ENCODE measurements at places on chromosomes 2 and 18.

DNA sequence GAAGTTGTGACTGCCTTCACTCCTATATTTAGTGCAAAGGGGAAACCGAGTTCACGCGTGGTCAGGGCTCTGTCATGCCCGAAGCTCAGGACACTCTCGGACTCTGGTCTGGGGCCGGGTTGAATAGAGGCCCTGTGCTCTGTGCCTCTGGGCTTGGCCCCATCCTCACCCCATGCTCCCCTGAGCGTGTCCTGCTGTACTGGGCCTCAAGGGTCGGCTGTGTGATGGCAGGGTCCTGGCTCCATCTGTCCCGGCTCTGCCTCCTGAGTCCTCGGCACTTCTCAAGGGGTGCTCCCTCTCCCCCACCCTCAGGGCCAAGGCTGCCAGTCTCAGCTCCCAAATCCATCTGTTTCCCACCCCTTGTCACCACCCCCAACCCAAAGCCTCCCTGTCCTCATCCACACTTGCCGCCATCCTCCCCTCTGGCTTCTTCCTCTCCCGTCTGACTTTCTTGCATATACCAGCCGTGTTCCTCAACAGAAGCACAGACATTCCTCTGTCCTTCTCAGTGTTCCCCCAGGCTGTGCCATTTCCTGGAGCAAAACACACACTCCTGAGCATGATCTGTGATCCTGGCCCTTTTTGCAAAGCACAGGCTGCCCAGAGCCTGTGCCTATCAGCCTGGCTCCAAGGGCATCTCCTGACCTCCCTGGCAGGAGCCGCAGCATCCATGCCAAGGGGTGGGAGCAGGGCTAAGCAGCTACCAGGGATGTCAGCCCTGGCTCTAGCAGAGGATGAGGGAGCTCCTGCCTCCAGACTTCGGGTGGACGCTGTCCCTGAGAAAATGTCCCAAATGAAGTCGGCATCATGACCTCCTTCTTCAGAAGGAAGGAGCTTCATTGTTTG is 64.2 kb upstream of the OTOS start:
- H3K36me3 ChIP-seq = no peaks in the 10 kb centered on the region
- peaks cover 12% of the 10 kb centered on the region for H3K4me1 ChIP-seq
- no peak overlapping the region for H3K4me3 ChIP-seq
- DNase-seq = no peak

DNA sequence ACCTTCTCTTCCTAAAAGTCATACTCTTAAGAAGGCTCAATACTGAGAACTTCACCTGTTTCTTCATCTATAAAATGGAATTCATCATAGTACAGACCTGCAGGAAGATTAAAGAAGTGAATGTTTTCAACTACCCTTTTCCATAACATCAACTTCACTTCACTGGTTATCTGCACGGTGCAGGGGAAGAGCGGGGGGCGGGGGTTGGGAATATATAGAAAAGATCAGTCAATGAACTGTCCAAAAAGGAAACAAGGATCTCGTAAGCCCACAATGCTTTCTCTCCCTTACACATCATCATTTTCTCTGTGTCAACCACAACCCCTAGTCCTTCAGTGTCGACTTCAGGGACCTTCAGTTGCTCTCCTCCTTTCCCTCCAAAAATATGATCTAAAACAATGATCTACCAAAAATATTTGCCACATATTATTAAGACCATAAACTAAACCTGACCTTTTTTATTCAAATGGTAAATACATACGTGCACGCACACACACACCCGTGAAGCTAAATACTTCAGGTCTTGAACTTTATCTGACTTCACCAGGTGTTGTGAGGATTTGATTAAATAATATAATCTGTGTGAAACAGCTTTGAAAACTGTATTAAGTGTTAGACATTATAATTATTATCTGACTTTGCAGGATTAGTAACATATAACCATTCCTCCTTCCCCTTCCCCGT is 4.9 kb downstream of the MBOAT2 start:
- DNase-seq = no peak
- H3K27me3 ChIP-seq = peaks cover 10% of the 10 kb centered on the region
- H3K4me3 ChIP-seq = no peak overlapping the region
- H3K36me3 ChIP-seq = no peaks in the 10 kb centered on the region

- H3K36me3 ChIP-seq = no peaks in the 10 kb centered on the region
- no peak overlapping the region for H3K27ac ChIP-seq
- H3K27me3 ChIP-seq = peaks cover 37% of the 10 kb centered on the region
- DNase-seq = no peak
These were observed 917 bp upstream of the PRKAG3 start for GRCh38 chr2:218832520-218832919.

GRCh38 chr18:48815581-48816324 is 135.0 kb downstream of the SMAD7 start:
- peaks cover 60% of the 10 kb centered on the region for H3K4me1 ChIP-seq
- H3K36me3 ChIP-seq = peaks cover 5% of the 10 kb centered on the region
- no peak overlapping the region for H3K4me3 ChIP-seq
- no peaks in the 10 kb centered on the region for H3K27me3 ChIP-seq
- peak overlapping the region; percentile 84 for H3K27ac ChIP-seq
- no peak for DNase-seq

GRCh38 chr2:227374158-227374557 is 4.9 kb downstream of the TM4SF20 start:
- no peaks in the 10 kb centered on the region for H3K36me3 ChIP-seq
- H3K27ac ChIP-seq = peak overlapping the region; percentile 80
- no peaks in the 10 kb centered on the region for H3K27me3 ChIP-seq
- H3K4me3 ChIP-seq = no peak overlapping the region

DNA sequence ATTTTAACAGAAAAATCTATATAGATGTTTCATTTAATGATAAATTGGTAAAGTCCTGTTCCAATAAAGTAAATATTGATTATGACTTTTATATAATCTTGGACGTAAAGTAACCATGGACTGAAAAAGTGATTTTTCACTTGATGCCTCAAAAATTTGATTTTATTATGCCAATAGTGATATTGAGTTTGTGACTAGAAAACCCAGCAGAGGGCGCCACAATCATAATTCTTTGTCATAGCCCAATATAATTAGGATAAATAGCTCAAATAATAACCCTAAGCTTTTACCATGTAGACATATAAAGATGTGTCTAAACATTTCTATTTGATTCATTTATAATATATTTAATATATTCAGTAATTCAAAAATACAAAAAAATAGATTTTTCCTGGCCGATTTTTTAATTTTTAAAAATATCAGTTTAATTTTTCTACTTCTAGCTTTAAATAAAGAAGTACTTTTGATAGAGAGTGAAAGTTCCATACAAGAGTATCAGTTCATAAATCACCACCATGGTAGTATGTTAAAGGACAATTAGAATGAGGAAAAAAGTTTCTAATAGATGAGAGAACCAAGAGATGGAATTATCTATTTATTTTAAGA is 30.7 kb downstream of the CAMKMT start:
- H3K27ac ChIP-seq = no peak overlapping the region
- DNase-seq = peak; percentile 65
- peaks cover 3% of the 10 kb centered on the region for H3K4me1 ChIP-seq

- no peak overlapping the region for H3K27ac ChIP-seq
- peaks cover 8% of the 10 kb centered on the region for H3K27me3 ChIP-seq
- no peak overlapping the region for H3K4me3 ChIP-seq
- peaks cover 25% of the 10 kb centered on the region for H3K4me1 ChIP-seq
These were observed 9.1 kb upstream of the GPD2 start for GRCh38 chr2:156427074-156427473.

- no peak overlapping the region for H3K4me3 ChIP-seq
- no peak for DNase-seq
- H3K36me3 ChIP-seq = peaks cover 39% of the 10 kb centered on the region
These were observed 55.7 kb upstream of the ITM2C start for GRCh38 chr2:230809015-230809414.

All from activated naive CD8-positive, alpha-beta T cell treated with anti-CD3 and anti-CD28 coated beads, Interleukin-2, amount 50 U/mL, for 24 hours (primary cell).